ENCODE measurements at places on chromosomes 6 and 20. TPM values are rescaled to one million over a fixed set of nuclear protein-coding genes. Genes with fewer than 3 reads are reported as not detected.

DNA sequence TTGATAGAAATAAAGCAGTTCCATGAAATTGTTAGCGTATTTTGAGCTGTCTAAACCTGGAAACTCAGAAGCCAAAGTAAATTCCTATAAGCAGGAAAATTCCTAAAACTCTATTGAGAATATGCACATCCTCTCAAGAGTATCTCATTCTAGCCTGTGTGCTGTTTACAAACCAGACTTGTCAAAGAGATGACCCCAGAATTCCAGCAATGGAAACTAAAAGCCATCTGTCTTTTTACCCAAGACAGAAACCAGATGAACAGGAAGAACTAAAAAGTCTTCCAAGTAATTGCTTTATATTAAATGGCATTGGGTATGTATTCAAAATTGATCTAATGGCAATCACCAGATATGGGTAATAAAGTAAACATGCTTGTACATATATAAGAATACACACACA lies 92.6 kb downstream of the COL19A1 start:
- H3K27ac ChIP-seq = no peak overlapping the region
- no peak for DNase-seq
- peaks cover 3% of the 10 kb centered on the region for H3K27me3 ChIP-seq
- no peaks in the 10 kb centered on the region for H3K36me3 ChIP-seq

TTBK1 gene
- 0.30 TPM for total RNA-seq

- no peak overlapping the region for H3K4me3 ChIP-seq
- no peak for DNase-seq
- H3K27ac ChIP-seq = no peak overlapping the region
- H3K36me3 ChIP-seq = no peaks in the 10 kb centered on the region
- H3K4me1 ChIP-seq = no peaks in the 10 kb centered on the region
These were observed 423.2 kb downstream of the PREX1 start for GRCh38 chr20:48404598-48404997.

DNA sequence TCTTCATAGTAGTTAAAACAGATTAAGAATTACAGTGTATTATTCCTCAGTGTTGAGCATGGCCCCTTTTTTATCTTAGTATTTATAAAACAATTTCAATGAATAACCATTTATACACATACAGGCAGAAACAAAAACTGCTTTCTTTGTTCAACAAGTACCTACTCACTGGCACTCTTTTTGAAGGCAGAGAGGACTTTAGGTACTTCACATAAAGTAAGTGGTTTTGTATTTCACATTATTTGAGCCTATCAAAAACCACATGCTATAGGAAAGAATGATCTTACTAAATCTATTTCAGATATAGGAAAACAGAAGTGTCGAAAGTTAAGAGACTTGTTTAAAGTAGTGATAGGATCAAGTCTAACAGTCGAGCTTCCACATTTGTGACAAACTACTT lies 73.8 kb downstream of the PRKN start:
- no peak overlapping the region for H3K27ac ChIP-seq
- no peaks in the 10 kb centered on the region for H3K27me3 ChIP-seq
- H3K36me3 ChIP-seq = no peaks in the 10 kb centered on the region
- H3K4me1 ChIP-seq = no peaks in the 10 kb centered on the region
- DNase-seq = no peak
- no peak overlapping the region for H3K4me3 ChIP-seq

GRCh38 chr6:150081702-150082101 lies 12.8 kb upstream of the ULBP3 start:
- H3K27ac ChIP-seq = no peak overlapping the region
- H3K4me1 ChIP-seq = peaks cover 26% of the 10 kb centered on the region
- peaks cover 33% of the 10 kb centered on the region for H3K27me3 ChIP-seq
- H3K36me3 ChIP-seq = no peaks in the 10 kb centered on the region

DNA sequence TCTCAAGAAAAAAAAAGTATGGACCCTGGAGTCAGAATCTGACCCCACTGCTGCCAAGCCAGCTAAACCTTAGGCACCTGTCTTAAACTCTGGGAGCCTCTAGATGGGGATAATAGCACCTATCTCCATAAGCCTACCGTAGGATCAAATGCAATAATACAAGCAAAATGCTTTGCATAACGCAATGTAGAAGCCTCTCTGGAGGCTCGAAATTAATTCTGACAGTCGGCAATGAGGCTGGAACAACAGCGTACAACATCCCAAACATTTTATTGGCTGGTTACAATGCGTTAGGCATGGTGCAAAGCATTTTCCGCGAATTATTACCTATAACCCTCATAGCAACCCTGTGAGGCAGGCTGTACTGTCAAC lies 521 bp downstream of the CDK5RAP1 start:
- H3K36me3 ChIP-seq = peaks cover 3% of the 10 kb centered on the region
- H3K4me1 ChIP-seq = peaks cover 39% of the 10 kb centered on the region

FABP7 gene
- not detected for total RNA-seq

DNA sequence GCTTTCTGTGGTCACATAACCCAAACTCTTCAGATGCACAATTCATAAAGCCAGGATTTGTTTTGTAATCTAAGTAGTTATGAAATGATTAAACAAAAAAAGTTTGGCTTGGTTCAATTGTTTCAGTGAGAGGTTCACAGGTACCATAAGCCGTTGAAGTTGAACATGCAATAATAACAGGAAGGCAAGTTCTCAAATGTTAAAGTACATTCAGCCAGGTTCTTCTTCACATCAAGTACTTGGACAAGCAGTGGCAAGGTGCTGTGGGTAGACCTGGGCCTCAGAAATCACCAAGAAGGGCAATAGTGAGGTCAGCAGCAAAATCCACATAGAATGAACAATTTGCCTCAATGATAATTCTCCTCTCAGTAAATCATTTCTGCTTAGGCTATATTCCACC lies 175.5 kb downstream of the EPM2A start:
- no peak for DNase-seq
- H3K4me1 ChIP-seq = no peaks in the 10 kb centered on the region
- H3K27me3 ChIP-seq = no peaks in the 10 kb centered on the region
- H3K36me3 ChIP-seq = no peaks in the 10 kb centered on the region

GRCh38 chr6:39617520-39617919 lies 107.7 kb downstream of the KIF6 start:
- no peaks in the 10 kb centered on the region for H3K4me1 ChIP-seq
- no peaks in the 10 kb centered on the region for H3K36me3 ChIP-seq
- H3K27ac ChIP-seq = no peak overlapping the region
- H3K27me3 ChIP-seq = no peaks in the 10 kb centered on the region
- H3K4me3 ChIP-seq = no peak overlapping the region

DNA sequence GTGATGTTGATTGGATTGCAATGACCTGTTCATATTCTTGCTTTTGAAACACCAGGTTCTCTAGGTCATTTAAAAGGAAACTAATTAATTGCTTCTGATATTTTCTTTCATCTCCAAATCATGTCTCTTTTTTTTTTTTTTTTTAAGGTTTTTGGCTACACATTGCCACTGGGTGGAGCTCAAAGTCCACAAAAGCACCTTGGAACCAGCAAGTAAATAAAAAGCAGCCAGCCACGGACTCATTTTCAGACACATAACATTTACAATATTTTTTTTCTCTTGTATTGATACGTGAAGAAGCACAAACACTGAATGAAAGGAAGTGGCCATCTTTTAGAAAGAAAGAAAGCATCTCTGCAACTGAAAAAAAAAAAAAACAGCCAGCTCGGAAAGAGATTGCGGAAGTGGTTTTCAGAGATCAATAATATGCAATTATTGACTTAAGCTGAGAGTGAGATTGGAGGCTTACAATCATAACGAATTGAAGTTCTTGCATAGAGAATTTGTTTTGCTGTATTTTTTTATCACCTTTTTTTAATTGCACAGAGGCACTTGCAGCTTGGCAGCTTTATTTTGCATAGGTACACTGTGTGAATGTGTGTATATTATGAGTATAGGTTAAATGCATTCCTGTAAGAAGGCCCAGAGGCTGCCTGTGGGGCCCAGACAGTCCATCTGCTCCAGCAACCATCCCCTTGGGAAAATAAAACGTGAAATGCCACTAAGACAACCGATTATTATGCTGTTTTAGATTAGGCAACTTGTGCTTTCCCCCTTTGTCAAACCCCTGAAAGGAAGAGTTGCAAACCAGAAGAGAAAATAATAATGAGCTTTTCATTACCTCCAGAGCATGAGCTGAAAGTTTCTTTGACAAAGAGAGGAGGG lies 28.2 kb downstream of the CGA start:
- H3K36me3 ChIP-seq = no peaks in the 10 kb centered on the region
- H3K27me3 ChIP-seq = peaks cover 29% of the 10 kb centered on the region
- peak; percentile 48 for DNase-seq
- peaks cover 9% of the 10 kb centered on the region for H3K4me1 ChIP-seq

FNDC1 gene
- total RNA-seq = not detected

GRM4 gene
- not detected for total RNA-seq

DNA sequence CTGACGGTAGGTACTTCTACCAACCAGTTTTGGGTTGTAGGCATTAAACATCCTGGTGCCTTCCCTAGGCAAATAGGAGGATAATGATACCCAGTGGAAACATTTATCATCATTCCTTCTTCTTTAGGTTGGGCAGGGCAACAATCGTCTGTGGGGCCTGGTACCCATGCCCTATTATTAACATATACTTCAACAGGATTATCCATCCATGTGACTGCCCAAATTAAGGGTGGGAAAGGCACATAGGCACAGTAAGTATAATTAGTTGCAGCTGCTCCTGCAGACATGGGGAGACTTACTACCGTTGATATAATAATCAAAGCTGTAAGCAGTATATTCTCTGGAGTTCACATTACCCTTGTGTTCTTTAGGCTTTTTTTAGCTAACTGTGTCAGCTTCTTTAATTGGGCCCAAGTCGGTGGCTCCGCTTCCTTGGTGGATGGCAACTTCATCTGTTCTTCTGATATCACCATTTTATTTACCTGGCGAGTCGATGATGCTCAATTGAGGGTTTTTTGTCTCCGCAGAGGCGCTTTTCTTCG lies 16.8 kb downstream of the RPL7L1 start:
- peaks cover 2% of the 10 kb centered on the region for H3K27me3 ChIP-seq
- H3K4me1 ChIP-seq = peaks cover 4% of the 10 kb centered on the region
- no peak overlapping the region for H3K27ac ChIP-seq
- DNase-seq = no peak

DNA sequence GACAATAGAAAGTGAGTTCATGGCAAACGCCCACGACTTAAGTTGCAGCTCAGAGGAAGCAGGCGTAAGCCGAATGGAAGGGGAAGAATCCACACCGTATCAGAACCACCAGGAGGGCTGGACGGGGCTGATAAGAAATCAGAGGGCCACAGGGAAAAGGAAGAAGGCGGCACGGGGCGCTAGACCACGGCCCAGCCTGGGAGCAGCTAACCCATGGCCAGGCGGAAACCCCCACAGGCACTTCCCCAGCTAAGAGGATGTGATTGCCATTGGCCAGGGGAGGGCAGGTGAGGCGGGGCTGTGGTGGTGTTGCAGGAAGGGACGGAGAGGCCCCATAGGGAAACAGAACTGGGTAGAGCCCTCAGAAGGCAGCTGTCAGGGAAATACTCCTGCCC lies 174.0 kb upstream of the AFDN start:
- H3K27ac ChIP-seq = no peak overlapping the region
- no peaks in the 10 kb centered on the region for H3K4me1 ChIP-seq
- no peak overlapping the region for H3K4me3 ChIP-seq
- no peaks in the 10 kb centered on the region for H3K27me3 ChIP-seq
- no peak for DNase-seq

SESN1 gene
- 22.9 TPM for total RNA-seq

DNA sequence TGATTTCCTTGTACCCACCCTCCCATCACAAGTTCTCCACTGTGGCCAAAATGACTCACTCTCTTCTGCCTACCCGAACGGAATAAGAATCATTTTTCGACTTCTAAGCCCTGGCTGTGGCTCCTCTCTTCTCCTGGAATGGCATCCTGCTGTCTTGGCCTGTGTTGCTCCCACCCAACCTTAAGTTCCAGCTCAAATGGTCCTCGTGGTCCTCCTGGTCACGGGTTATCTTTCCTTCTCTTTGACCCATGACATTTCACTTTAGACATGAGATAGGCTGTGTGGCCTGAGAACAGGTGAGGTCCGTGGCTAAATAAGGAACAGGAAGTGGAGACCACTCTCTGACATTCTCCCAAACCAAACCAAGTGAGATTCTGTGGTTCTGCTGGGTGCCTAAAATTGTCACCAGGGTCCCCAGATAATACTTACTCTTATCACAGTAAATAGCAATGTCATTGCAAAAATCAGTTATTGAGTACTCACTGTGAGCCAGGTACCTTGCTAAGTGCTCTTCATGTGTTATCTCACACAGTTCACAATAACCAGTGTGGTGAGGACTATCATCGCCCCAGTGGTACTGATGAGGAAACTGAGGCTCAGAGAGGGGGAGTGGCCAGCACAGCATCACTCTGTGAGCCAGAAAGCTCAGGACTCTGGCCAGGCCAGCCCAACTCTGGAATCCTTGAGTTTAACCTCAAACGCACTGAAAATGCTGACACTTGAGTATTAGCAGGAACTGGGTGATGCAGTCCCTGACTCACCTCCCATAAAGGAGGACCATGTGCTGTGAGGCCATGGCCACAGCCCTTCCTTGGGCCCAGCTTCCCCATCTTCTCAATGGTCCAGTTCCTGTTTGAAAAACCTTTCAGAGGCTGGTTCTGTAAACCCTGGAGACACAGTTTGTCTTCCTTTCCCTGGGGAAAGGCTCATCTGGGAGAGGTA lies 74.8 kb upstream of the SIRPA start:
- no peak overlapping the region for H3K4me3 ChIP-seq
- no peaks in the 10 kb centered on the region for H3K4me1 ChIP-seq
- H3K36me3 ChIP-seq = no peaks in the 10 kb centered on the region
- no peak overlapping the region for H3K27ac ChIP-seq

RNF217 gene
- 2.0 TPM for total RNA-seq

DNA sequence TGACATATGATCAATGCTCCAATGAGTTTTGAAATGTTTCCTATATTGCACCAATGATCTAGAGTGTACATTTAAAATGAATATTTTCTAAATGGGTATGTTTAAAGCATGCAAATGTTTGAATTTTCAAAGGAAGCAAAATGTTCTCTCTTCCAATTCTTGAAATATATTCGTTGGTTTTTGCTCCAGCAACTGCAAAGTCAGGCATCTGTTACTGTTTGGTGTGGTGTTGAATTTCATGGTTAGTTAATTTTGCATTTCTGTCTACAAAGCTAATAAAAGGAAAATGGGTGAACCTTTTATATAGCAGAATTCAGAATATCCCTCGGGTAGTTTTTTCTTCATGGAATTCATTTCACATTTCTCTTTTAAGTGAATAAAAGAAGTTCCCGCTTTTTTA lies 1018.3 kb downstream of the GRIK2 start:
- H3K4me1 ChIP-seq = no peaks in the 10 kb centered on the region
- no peak for DNase-seq
- no peak overlapping the region for H3K27ac ChIP-seq
- H3K36me3 ChIP-seq = no peaks in the 10 kb centered on the region
- no peaks in the 10 kb centered on the region for H3K27me3 ChIP-seq
- no peak overlapping the region for H3K4me3 ChIP-seq

BMP5 gene
- total RNA-seq = not detected

GRCh38 chr6:80639181-80639629 lies 532.7 kb downstream of the BCKDHB start:
- no peaks in the 10 kb centered on the region for H3K27me3 ChIP-seq
- H3K4me1 ChIP-seq = no peaks in the 10 kb centered on the region
- no peak for DNase-seq
- no peak overlapping the region for H3K27ac ChIP-seq
- no peaks in the 10 kb centered on the region for H3K36me3 ChIP-seq
- no peak overlapping the region for H3K4me3 ChIP-seq

FAXC gene
- 0.23 TPM for total RNA-seq

- H3K27ac ChIP-seq = no peak overlapping the region
- no peak for DNase-seq
- H3K27me3 ChIP-seq = no peaks in the 10 kb centered on the region
- peaks cover 18% of the 10 kb centered on the region for H3K4me1 ChIP-seq
These were observed 65.6 kb downstream of the SCAND1 start for GRCh38 chr20:35888657-35889056.
